NAMALWA (cell line): ENCODE measurements at places on chromosomes 5 and 9.

DNA sequence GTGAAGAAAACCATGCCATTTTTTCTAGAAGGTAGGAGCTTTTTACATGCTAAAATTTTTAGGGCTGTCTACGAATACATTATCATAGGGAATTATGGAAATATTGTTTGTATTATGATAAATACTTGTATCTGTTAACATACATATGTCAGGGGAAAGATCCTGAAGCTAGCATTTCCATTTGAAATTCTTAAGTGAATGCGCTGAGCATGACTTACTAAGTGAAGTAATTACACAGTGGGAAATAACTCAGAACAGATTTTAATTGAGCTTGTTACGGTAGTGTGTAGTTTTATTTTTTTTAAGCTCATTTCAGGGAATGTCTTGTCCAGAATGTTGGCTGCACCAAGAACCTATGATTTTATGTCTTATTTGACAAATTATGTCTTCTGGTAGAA, 19.1 kb downstream of the TDRD7 start:
- no peak for DNase-seq

DNA sequence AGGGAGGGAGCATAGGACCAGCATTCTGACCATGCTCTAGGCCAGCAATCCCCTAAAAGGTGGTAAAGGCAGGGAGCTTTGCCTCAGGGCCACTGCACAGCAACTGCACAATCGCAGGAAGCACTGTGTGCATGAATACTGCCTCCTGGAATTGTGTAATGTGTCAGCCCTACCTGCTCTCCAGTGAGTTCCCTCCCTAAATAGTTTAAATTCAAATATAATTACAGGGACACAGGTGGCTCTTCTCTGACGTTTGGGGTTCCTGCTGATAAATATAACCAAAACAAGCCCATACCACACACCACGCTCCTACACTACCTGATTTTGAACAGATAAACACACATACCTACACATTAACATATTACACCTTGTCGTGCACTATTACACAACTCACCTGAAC, 9.0 kb downstream of the BAG1 start:
- no peak for DNase-seq

GRCh38 chr5:10735569-10736276, 25.3 kb downstream of the DAP start:
- DNase-seq = peak; percentile 77

DNA sequence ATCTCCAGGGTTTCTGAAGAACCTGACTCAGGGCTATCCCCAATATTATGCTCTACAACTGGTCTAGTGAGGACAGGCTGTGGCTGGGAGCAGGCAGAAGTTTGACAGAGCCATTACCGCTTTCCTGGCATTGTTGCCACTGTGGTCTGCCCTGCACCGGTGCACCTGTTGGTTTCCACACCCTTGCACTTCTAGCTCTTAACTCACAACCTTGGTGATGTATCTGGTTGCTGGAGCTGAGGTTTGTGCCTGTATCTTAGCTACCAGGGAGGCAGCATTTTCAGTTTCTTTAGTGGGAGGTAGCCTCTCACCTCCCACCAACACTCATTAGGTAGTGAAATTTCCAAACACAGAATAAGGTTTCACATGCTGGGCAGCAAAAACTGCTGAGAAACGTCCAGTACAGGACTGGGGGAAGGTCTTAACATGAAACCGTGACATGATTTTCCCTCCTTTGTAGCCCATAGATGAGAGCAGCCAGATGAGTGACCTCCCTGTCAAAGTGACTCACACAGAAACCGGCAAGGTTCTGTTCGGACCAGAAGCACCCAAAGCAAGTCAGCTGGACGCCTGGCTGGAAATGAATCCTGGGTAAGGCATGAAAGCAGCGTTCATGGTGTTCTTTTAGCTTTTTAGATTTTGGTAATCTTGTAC, 57.7 kb downstream of the SMARCA2 start:
- no peak for DNase-seq

GRCh38 chr9:124251204-124251603, 6.5 kb upstream of the NEK6 start:
- no peak for DNase-seq

DNA sequence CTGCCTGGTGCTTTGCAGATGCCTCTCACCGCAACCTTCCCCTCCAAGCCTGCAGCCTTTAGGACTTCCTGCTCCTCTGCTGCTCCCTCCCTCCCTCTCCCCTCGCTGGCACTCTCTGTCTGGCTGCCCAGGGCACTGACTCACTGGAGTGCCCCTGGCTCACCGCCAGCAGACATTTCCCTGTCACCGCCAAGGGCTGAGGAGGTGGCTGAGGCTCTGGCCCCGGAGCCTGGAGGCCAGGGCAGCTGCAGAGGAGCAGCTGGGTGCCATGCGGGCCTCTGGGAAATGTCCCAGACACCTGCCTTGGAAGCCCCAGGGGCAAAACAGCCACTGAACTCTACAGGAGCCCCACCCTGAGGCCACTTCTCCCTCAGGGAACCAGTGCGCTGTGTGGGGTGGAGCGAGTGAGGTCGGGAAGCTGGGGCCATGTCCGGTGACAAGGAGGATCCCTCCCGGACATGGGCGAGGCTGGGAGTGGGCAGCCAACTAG, 53.4 kb downstream of the TENT4A start:
- DNase-seq = no peak

DNA sequence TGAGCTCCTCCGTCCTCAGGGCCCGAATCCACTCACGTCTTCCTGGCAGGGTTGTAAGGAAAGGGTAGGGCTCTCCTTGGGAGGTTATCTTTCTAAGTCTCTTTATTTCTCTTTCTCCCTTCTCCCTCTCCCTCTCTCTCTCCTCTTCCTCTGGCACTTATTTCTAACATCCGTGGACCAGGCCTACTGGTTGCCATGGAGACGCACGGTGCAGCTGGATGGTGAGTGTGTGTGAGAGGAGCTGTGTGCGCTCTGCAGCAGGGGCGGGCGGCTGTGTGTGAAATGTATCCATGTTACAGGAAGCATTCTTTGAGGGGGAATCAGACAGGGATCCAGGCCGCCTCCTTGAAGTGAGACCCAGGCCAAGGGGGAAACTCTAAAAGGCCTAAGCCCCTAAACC, 32.2 kb downstream of the PCDH1 start:
- DNase-seq = peak; percentile 27

GRCh38 chr5:150129813-150130492, 25.7 kb downstream of the PDGFRB start:
- peak; percentile 73 for DNase-seq

- DNase-seq = no peak
These were observed 70.3 kb downstream of the TEK start for GRCh38 chr9:27179245-27179865.

GRCh38 chr9:100492952-100493351, 20.0 kb downstream of the TMEFF1 start:
- DNase-seq = no peak

DNA sequence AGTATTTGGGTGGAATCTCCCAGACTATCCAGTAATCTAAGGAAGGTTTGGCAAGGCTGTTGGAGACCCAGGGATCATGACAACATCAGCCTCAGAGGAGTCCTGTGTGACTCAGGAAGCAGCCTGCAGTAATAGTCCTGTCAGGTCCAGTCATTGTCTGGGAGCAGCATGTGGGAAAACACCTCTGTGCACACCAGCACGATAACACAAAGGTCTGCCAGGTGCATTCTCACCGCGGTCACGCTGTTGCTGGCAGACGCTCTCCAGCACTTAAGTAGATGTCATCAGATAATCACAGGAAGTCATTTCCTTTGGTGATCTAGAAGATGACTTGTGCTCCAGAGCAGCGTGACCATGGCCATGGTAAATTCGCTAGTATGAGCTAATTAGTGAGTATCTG, 99.2 kb upstream of the IQGAP2 start:
- peak; percentile 2 for DNase-seq

- DNase-seq = no peak
These were observed 2.8 kb downstream of the LCN15 start for GRCh38 chr9:136761545-136761981.

DNA sequence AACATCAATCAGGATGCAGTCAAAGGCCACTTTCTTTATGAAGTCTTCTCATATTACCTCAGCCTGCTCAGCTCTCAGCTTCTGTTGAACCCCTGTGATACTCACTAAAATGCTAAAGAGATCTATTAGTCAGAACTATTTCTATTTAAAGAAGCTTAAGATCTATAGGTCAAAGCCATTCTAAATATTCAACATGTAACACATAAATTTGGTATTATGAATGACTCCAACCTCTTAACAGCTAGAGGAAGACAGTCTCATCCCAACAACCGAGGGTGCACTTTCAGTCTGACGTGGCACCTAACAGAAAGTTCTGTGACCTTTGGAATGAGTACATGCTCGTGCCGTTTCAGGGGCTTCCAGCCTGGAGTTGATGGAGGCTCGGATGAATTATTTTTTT, 301.5 kb upstream of the VLDLR start:
- DNase-seq = no peak

- no peak for DNase-seq
These were observed 31.2 kb upstream of the CRB2 start for GRCh38 chr9:123324767-123325183.

DNA sequence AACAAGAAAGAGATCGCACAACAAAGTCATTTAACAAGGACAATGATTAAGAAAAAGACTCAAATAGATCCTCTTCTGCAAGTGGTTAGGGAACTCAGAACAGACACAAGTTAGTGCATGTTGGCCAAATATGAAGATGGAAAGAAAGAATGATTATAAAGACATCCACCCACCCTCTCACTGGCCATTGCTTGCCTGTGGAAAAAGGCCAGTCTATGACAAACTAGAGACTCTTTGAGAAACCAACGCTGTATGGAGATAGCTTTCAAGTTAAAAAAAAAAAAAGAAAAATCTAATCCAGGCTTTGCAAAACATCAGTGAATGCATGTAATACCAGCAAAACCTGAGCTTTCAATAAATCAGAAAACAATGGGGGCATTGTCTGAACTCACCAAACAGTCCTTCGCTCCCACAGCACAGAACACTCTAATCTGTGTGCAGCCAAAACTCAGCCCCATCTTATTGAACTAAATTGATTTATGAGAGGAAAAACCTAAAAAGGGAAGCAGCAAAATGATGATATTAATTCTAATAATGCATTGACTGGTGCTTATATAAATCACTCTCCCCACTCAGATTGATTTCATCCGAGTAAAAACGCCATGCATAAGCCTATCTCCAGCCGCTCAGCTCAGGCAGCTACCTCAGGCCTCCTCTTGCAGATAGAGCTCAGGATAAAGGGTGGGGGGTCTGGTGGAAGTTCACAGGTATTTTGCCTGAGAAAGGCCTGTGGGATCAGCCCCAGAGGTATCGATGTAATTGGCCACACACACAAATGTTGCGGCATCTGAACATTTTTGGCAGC, 547.1 kb downstream of the CCDC171 start:
- DNase-seq = no peak

DNA sequence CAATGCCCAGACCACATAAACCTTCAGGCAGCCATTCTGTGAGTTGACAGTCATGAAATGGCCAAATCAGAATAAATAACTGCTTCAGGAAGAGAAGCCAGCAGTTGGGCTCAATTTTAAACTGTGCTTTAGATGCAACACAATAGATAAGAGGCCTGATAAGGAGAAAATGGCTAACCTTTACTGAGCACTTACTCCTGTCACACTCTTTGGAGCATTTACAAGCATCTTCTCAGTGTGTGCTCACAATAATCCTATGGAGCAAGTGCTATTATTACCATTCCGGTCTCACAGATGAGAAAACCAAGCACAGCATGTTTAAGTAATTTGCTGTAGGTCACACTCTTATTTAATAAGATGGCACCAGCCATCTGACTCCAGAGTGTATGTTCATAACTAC, 11.5 kb upstream of the SH3RF2 start:
- DNase-seq = no peak

- DNase-seq = peak; percentile 14
These were observed 13.3 kb upstream of the WHRN start for GRCh38 chr9:114518599-114519022.

DNA sequence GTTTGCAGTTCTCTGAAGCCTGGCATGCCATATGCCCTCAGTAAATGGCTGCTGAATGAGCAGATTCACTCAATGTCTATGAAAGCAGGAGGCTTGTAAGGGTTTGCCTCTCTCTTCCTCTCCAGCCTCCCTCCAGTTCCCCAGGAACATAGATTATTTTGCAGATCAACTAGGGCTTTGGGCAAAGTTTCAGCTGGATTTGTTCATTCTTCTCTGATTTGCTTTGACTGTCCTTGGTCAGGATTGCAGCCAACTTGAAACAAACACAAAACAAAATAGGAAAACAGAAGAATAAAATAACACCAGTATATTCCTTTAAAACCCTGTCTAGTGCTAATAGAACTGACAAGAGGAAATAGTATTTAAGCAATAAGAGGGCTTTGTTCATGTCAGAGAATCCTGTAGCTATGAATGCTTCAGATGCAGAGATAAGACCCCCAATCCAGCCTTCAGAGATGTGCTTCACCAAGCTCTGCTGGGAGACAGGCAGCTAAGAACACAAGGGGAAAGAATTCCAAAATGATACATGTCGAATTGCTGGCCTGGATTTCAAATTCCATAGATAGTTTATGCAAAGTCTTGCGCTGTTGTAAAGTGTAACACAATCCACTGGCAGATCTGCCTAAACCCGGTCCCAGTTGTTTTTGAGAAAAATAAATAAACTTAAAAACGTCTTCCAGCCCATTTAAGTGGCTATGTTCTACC, 174.3 kb downstream of the PAPPA start:
- no peak for DNase-seq

GRCh38 chr5:51392689-51393199, 9.5 kb downstream of the ISL1 start:
- DNase-seq = no peak

DNA sequence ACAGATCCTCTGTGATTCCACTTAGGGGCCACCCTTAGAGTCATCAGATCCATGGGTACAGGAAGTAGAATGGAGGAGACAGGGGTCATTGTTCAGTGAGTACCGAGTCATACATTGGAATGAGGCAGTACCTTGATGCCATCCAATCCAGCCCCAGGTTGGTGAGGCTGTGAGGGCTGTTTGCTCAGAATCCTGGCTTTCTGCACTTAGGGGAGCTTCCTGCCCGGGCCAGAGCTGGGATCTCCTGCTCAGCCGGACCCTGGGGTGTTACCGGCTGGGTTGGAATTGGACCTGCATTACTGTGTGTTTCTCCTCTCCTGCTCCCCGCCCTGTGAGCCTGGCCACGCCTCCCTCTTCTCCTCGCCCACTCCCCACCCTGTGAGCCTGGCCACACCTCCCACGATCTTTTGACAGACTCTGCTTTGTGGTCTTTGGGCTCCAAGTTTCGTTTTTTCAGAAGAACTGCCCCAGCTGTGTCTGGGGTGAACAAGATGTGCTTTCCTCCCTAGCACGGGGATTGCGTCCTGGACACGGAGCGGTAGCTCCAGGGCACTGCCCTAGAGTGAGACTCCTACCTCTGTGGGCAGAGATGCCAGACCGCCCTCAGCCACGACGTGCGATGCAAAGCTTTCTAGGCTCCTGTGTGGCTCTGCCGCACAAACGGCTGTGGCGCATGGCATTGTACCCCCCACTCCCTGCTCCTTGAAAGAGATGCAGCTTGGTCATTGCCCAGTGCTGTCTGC, 15.4 kb downstream of the TRAF2 start:
- peak; percentile 35 for DNase-seq
